ENCODE measurements at places on chromosomes 16 and 17.
A peak's percentile ranks its signal among the peaks of the same experiment; 100 is the strongest.

- DNase-seq: peak; percentile 55
Measured at GRCh38 chr16:29877266-29877961, 14.4 kb upstream of the CDIPT start.

GRCh38 chr17:40329839-40330794 is 21.1 kb downstream of the RARA start:
- no peak for DNase-seq

DNA sequence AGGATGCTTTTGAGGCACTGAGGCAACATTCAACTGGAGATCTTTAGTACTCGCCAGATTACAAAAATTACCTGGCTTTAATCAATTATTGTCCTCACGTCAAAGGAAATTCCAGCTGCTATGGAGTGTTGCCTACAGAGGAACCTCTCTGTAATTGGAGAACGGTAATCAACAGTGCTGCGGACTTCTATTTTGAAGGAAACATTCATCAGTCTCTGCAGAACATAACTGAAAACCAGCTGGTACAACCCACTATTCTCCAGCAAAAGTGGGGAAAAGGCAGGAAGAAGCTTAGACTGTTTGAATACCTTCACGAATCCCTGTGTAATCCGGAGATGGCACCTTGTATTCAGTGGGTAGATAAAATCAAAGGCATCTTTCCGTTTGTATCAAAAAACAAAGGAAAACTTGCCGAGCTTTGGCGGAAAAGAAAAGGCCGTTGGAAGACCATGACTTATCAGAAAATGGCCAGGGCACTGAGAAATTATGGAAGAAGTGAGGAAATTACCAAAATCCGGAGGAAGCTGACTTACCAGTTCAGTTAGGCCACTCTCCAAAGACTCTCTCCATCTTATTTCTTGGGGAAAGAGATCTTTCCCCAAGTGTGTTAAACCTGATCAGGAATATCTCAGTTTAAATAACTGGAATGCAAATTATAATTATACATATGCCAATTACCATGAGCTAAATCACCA is 3.0 kb downstream of the SLC35G3 start:
- DNase-seq: no peak

DNA sequence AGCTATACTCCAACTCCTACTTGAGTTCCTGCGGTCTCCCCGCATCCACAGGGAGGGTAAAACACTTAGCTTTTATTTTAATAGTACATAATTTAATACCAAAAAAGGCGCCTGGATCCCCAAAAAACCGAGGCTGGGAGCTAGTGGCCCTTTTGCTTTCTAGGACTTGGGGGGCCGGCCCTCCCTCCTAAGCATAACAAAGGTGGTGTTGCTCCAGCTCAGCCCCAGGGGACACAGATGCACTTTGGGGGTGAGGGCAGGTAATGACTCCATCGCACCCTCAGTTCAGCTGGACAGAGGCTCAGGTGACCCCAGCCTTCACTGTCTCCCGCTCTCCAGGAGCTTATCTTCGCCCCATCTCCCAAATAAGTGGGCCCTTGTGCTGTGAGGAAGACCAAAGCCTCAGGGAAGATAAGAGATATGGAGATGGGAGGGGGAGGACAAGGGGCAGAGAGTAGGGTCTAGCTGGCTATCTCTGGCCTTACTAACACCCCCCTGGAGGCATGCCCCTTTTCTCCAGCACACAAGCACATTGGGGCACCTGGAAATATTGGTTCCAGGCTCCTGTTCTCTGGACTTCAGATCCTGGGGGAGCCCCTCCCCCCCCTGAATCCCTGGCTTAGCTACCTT is 2.8 kb upstream of the NHERF1 start:
- no peak for DNase-seq

- no peak for DNase-seq
Measured at GRCh38 chr16:50942143-50942542, 200.3 kb downstream of the CYLD start.

GRCh38 chr17:58084317-58084981 is 1.2 kb downstream of the DYNLL2 start:
- peak; percentile 2 for DNase-seq

DNA sequence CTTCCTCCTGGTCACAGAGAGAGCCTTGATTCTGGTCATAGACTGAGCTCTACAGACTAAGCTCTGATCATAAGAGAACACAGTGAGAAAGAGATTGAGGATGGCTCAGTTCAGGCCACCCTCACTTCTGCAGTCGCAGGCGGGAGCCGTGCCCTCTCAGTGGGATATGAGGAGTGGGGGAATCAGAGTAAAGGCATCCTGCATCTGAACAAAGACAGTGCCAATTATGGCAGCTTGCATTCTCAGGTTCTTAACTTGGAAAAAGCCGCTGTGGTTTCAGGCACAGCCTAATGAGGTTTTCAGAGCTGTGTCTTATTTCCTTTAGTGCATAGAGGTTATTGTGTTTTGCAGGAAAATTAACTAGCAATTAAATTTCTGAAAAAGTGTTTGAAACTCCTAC is 134.4 kb upstream of the NLRP1 start:
- DNase-seq: no peak

GRCh38 chr16:12627394-12627793 is 176.3 kb downstream of the CPPED1 start:
- DNase-seq: no peak

- no peak for DNase-seq
Measured at GRCh38 chr17:50660042-50660886, 25.6 kb downstream of the ABCC3 start.

DNA sequence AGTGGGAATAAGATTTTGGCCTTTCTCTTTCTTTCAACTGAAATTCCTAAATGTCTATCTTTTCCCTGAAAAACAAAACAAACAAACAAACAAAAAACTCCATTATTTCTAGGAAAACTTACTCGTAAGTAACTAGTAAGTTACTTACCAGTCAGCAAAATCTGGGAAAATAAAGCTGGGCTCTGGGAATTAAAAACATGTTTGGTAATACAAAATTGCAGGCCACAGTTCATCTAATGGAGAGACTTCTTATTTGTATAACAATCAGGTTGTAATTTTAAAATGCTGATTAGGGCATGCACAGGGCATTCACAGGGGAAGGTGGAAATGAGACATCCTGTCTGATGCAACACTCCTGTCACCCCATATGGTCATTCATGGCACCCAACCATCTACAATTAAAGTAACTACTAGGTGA is 3.8 kb upstream of the WIPI1 start:
- DNase-seq: no peak

DNA sequence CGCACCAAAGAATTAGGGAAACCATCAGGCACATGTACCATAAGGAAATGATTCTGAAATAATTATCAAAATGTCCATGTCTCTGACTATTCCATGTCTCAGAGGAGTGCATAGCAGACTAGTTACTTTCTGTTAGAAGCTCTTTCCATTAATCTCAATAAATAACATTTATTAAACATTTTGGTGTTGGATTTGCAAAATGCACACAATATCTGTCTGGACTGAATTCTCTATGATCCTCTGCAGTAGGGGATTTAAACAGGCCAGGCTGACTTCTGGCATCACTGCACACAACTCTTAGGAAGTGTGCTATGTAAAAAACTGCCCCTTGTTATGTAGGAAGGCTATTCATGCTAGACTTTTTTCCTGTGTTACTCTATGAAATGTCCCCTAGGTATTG is 283.3 kb upstream of the CDH5 start:
- DNase-seq: no peak
